ENCODE measurements at places on chromosomes 11 and 22.

- no peak for DNase-seq
Observed at GRCh38 chr22:43546186-43546585, 134.4 kb downstream of the MPPED1 start.

DNA sequence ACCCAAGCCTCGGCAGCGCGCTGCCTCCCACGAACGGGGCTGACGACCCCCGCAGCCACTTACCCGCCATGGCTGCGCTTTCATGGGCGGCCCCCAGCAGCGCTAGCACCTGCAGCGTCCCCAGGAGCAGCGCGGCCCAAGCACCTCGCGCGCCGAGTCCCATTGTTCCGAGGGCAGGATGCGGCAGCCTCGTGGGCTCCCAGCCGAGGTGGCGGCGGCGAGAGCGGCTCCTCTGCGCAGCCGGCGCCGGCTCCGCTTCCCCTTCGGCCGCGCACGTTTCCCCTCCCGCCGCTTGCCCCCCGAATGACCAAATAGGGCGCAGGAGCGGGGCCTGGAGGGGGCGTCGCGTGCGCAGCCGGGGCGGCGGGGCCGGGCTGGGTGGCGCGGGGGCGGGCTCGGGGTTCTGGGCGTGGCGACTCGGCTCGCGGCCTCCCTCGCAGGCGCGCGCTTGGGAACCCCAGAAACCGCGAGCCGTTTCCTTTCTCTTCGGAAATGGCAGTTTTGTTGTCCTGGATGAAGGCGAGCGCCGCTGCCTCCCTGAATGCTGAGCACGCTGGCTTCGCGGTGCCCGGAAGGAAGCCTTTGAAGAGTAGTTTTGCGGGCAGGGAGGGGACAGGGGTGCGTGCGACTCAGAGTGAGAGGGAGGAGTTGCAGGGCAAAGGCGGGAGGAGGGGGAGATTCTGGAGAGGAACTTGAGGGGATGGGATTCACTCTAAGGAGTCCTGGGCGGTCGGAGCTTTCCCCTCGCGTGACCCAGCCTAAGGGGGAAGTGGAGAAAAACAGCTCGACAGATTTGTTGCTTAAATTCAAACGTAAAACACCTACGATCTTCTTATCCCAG, at the start of gene TMEM123:
TMEM123 (minus strand) TSS at position 305 of the 841 bp plus-strand sequence; CDS start at position 163, 142 bp downstream.
- DNase-seq, result peak; percentile 80

- DNase-seq, result no peak
Observed at GRCh38 chr11:91230647-91231046, 994.0 kb upstream of the FAT3 start.

GRCh38 chr11:125496529-125496857, 428 bp upstream of the FEZ1 start:
- no peak for DNase-seq

GRCh38 chr11:40306938-40307548, 1152.4 kb downstream of the LRRC4C start:
- peak; percentile 29 for DNase-seq

DNA sequence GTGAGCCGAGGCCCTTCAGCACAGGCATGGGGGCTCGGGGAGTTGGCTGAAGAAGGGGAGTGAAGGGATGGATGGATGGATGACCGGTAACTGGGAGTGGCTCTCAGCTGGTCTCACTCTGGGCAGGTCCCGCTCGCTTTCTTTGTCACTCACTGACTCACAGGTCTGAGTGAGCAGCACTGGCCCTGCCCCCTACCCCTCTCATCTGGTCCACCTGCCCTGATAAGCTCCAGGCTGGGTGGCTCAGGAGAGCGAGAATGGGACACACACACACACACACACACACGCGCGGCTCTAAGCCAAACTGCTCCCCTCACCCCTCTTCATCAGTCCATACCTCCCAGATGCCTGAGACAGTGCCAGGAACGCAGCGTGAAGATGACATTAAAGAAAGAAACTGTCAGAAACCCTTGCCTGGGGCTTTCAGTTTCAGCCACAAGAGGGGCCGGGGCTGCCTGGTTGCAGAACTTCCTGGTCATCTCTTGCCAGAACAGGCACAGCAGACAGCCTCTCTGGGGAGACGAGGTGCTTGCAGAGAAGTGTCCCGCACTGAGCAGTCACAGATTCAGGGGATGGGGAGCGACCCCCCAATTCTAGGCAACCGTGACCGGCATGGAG, 16.5 kb upstream of the SHISAL1 start:
- DNase-seq, result no peak

GRCh38 chr11:8832571-8833260, 78.3 kb upstream of the AKIP1 start:
- DNase-seq, result peak; percentile 61

DNA sequence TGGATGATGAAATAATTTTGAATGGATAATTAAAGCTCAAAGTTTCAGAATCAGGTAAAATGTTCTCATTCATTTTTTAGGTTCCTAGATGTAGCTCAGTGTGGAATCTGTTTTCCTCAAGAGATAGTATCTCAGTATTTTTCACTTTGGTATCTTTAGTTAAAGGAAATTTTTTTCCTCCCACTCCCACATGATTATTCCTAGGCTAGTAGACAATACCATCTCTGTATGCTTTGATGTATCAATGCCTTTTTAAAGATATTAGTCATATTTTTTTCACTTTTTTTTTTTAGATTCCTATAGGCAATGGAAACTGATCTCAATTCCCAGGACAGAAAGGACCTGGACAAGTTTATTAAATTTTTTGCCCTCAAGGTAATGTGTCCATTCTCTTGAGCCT, 26.6 kb downstream of the ATG13 start:
- DNase-seq, result no peak

All from 8988T (cell line).